ENCODE measurements at places on chromosomes 2 and 18. TPM values are rescaled to one million over a fixed set of nuclear protein-coding genes. Genes with fewer than 3 reads are reported as not detected.

MPHOSPH10 gene
- total RNA-seq, result 22.4 TPM

ASB18 gene
- not detected for total RNA-seq

SLC11A1 gene
- 0.13 TPM for total RNA-seq

ATP6V1B1 gene
- total RNA-seq, result 0.40 TPM

TUBA4B gene
- total RNA-seq, result not detected

ABCB11 gene
- not detected for total RNA-seq

SNORC gene
- 6.8 TPM for total RNA-seq

REG3A gene
- not detected for total RNA-seq

SP5 gene
- total RNA-seq, result not detected

KHK gene
- total RNA-seq, result 0.24 TPM

STARD6 gene
- total RNA-seq, result not detected

TXNDC2 gene
- total RNA-seq, result 0.64 TPM

CNGA3 gene
- not detected for total RNA-seq

HOXD12 gene
- total RNA-seq, result not detected

MYO7B gene
- total RNA-seq, result 0.24 TPM

MERTK gene
- 2.7 TPM for total RNA-seq

CTIF gene
- 14.9 TPM for total RNA-seq

KATNAL2 gene
- 0.65 TPM for total RNA-seq

EIF4E2 gene
- 52.2 TPM for total RNA-seq

ALPG gene
- not detected for total RNA-seq

TCF4 gene
- 51.3 TPM for total RNA-seq

FER1L5 gene
- total RNA-seq, result under 0.01 TPM

HMSD gene
- 0.78 TPM for total RNA-seq

INPP1 gene
- total RNA-seq, result 12.2 TPM

POLR1A gene
- total RNA-seq, result 17.3 TPM

CTAGE1 gene
- total RNA-seq, result not detected

ATP6V1C2 gene
- total RNA-seq, result not detected

LTBP1 gene
- total RNA-seq, result 334 TPM

SAG gene
- not detected for total RNA-seq

GEN1 gene
- 6.3 TPM for total RNA-seq

APCDD1 gene
- total RNA-seq, result 20.5 TPM

MEIS1 gene
- 117 TPM for total RNA-seq

NR4A2 gene
- 57.6 TPM for total RNA-seq

C1QL2 gene
- not detected for total RNA-seq

LAMA1 gene
- total RNA-seq, result 16.0 TPM

All from epithelial cell of alveolus of lung (primary cell).